Activated CD4-positive, alpha-beta T cell treated with anti-CD3 and anti-CD28 coated beads for 36 hours (primary cell): ENCODE measurements at places on chromosomes 12 and 14. TPM values are rescaled to one million over a fixed set of nuclear protein-coding genes. Genes with fewer than 3 reads are reported as not detected.

Gene CBLN3
- 11.6 TPM for total RNA-seq

Gene CLEC1B
- not detected for total RNA-seq

DNA sequence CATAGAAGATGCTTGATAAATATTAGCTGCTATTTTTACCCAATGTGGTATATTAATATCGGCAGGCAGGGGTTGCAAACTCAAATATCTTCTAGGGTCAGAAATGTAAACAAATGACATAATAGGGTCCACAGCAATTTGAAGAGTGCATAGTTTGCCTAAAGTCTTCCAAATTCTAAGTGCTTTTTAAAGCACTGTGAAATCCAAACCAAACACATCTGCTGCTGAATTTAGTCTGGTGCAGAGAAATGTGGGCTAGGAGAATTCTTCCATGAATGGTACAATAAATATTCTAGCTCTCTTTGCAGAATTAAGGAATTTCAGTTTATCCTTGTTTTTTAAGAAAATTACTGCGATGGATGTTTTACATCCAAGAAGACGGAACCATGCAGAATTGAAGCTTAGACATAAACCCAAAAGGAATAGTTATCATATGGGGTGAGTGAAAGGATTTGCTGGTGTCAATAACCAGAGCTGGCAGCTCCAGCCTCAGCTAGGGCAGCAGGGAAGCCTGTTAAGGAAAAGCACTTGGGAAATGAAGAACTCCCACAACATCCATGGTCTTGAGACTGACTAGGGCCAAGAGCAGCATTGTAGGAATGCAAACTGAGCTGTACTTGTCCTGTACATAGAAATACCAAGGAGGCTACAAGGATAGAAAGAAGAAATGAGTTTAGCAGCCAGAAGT is 65.5 kb downstream of the PTPRR start:
- no peaks in the 10 kb centered on the region for H3K36me3 ChIP-seq
- no peaks in the 10 kb centered on the region for H3K4me1 ChIP-seq
- DNase-seq = no peak
- H3K27me3 ChIP-seq = no peaks in the 10 kb centered on the region
- no peak overlapping the region for H3K4me3 ChIP-seq

GRCh38 chr12:9221483-9221882 is 13.3 kb upstream of the PZP start:
- no peaks in the 10 kb centered on the region for H3K4me1 ChIP-seq
- H3K27me3 ChIP-seq = peaks cover 3% of the 10 kb centered on the region
- no peak for DNase-seq
- H3K4me3 ChIP-seq = no peak overlapping the region
- no peaks in the 10 kb centered on the region for H3K36me3 ChIP-seq

- H3K4me3 ChIP-seq = no peak overlapping the region
- H3K27ac ChIP-seq = no peak overlapping the region
- no peaks in the 10 kb centered on the region for H3K36me3 ChIP-seq
- H3K4me1 ChIP-seq = peaks cover 8% of the 10 kb centered on the region
- DNase-seq = no peak
- no peaks in the 10 kb centered on the region for H3K27me3 ChIP-seq
Measured at GRCh38 chr14:68998062-68998461, 19.0 kb upstream of the ACTN1 start.

GRCh38 chr12:94801745-94802144 is 151.4 kb upstream of the TMCC3 start:
- no peaks in the 10 kb centered on the region for H3K27me3 ChIP-seq
- H3K4me1 ChIP-seq = no peaks in the 10 kb centered on the region
- H3K36me3 ChIP-seq = no peaks in the 10 kb centered on the region
- H3K4me3 ChIP-seq = no peak overlapping the region
- DNase-seq = no peak

GRCh38 chr14:30874999-30875787 is 834 bp downstream of the COCH start:
- H3K27me3 ChIP-seq = peaks cover 40% of the 10 kb centered on the region
- no peak overlapping the region for H3K27ac ChIP-seq
- H3K36me3 ChIP-seq = no peaks in the 10 kb centered on the region

GRCh38 chr14:100772607-100773165 is 46.0 kb downstream of the DLK1 start:
- no peak overlapping the region for H3K4me3 ChIP-seq
- H3K4me1 ChIP-seq = no peaks in the 10 kb centered on the region
- H3K27ac ChIP-seq = no peak overlapping the region
- H3K36me3 ChIP-seq = no peaks in the 10 kb centered on the region
- DNase-seq = no peak
- peaks cover 8% of the 10 kb centered on the region for H3K27me3 ChIP-seq

DNA sequence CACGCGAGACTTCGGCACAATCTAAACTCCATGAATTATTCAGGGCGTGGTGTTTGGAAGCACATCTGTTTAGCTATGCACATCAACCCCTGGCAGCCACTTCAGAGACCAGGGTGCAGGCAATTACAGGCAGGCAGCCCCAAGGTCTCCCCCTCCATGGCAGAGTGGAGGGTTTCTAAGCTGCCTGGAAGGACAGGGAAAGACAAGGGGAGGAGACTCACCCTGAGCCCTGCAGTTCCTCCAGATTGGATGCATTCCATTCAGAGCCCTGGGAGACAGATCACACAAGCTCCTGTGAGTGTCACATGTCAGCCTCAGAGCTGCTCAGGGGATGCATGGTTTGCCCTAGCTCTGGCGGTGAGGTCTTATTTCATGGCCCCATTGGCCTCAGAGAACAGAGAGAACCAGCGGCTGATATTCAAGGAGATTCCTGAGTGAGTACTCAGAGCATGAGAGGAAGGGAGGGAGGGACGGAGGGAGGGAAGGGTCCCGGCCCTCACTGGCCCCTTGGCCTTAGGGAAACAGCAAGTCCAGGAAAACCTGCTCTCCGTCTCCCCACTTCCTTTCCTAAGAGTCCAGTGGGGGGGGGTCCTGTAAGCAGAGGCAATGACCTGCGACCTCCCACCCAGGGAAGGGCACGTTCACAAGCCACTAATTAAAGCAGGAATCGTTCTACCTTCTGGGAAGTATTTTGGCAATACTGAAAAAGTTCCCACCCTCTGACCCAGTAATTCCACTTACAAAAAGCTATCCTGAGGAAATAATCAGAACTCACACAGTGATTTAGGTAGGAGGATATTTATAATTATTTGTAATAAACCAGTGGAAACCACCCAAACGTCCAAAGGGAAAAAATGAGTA is 55.1 kb downstream of the SSH1 start:
- H3K27ac ChIP-seq = no peak overlapping the region
- no peaks in the 10 kb centered on the region for H3K27me3 ChIP-seq
- no peak for DNase-seq
- no peak overlapping the region for H3K4me3 ChIP-seq

DNA sequence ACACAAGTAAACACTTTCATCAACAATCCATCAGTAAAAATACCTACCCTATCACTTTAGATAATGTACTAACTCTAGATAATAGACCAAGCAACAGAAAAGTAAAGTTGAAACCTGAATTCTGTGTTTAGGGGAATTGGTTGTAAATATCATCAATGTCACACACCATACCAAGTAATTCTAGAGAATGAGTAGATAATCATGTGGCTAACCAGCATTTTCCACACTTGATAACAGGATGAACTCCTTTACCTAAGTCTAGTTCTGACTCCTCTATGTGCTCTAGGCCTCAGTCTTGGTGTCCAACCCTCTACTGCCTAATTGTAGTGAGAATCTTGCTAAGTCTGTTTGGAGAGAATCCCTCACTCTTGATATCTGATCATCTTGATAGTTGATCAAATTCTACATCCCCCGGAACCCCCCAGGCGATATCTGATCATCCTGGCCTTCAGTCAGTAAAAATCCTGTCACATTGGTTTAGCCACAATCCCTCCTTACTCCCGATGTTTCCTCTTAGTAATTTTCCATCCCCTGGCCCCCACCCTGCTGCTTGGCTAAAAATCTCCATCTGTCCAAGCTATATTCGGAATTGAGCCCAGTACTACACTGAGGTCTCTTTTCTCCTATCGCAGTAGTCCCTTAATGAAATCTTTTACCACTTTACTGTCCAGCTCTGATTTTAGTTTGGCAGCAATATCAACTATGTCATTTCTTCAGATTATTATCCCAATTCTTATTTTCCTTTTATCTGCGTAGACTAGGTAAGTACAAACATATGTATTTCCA is 3.4 kb upstream of the SLCO1A2 start:
- H3K4me3 ChIP-seq = no peak overlapping the region
- H3K27ac ChIP-seq = no peak overlapping the region
- peaks cover 2% of the 10 kb centered on the region for H3K27me3 ChIP-seq
- H3K36me3 ChIP-seq = no peaks in the 10 kb centered on the region
- no peak for DNase-seq

- H3K36me3 ChIP-seq = no peaks in the 10 kb centered on the region
- peaks cover 17% of the 10 kb centered on the region for H3K4me1 ChIP-seq
- H3K27me3 ChIP-seq = peaks cover 4% of the 10 kb centered on the region
- DNase-seq = peak; percentile 60
- peak overlapping the region; percentile 78 for H3K27ac ChIP-seq
- peak overlapping the region; percentile 1 for H3K4me3 ChIP-seq
Measured at GRCh38 chr12:4251216-4251891, 22.2 kb upstream of the CCND2 start.

DNA sequence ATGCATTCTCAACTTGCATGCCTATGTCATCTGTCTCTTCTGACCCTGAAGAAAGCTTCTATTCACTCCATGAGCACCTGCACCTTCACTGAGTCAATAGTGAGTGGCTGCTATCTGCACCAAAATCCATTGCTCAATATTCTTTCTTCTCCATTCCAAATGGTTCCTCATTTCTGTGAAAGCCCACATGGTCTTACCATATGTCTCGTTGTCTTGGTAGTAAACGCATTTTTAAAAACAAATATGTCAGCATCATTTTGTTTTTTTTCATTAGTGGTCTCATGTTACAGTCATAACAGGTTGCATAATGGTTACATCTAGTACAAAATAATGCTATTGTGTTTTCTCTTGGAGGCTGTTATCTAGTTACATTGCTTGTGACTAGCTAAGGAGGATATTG is 106.9 kb upstream of the CPM start:
- peaks cover 1% of the 10 kb centered on the region for H3K4me1 ChIP-seq

GRCh38 chr12:11968048-11968383 is 102.7 kb upstream of the BCL2L14 start:
- DNase-seq = no peak
- no peaks in the 10 kb centered on the region for H3K27me3 ChIP-seq
- no peak overlapping the region for H3K4me3 ChIP-seq
- no peaks in the 10 kb centered on the region for H3K4me1 ChIP-seq
- no peaks in the 10 kb centered on the region for H3K36me3 ChIP-seq

- H3K36me3 ChIP-seq = no peaks in the 10 kb centered on the region
- H3K27me3 ChIP-seq = peaks cover 31% of the 10 kb centered on the region
- H3K27ac ChIP-seq = no peak overlapping the region
- H3K4me1 ChIP-seq = no peaks in the 10 kb centered on the region
- H3K4me3 ChIP-seq = no peak overlapping the region
- no peak for DNase-seq
Measured at GRCh38 chr12:113498490-113498889, 26.8 kb upstream of the LHX5 start.

DNA sequence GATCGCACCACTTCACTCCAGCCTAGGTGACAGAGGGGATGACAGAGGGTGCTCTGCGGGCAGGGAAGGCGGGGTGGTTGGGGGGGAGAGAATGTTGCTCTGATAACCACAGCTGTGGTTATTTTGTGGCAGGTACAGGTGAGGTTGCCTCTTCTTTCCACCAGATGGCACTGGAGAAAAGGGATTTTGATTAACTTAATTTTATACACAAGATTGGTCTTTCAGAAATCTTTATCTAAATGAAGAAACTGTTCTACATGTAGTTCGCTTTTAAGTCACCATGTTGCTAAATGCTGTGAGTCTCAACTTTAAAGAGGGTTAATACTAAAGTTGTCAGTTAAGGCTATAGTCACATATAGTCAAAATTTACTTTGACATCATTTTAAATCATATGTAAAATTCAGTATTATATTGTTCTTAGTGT is 25.7 kb downstream of the FGF23 start:
- H3K27me3 ChIP-seq = no peaks in the 10 kb centered on the region
- DNase-seq = peak; percentile 50
- H3K4me3 ChIP-seq = no peak overlapping the region
- H3K4me1 ChIP-seq = no peaks in the 10 kb centered on the region
- H3K27ac ChIP-seq = no peak overlapping the region

- peaks cover 3% of the 10 kb centered on the region for H3K4me1 ChIP-seq
- no peak overlapping the region for H3K4me3 ChIP-seq
- H3K36me3 ChIP-seq = no peaks in the 10 kb centered on the region
- no peak overlapping the region for H3K27ac ChIP-seq
- peak; percentile 11 for DNase-seq
- H3K27me3 ChIP-seq = peaks cover 23% of the 10 kb centered on the region
Measured at GRCh38 chr12:2233034-2233433, 180.2 kb downstream of the CACNA1C start.

DNA sequence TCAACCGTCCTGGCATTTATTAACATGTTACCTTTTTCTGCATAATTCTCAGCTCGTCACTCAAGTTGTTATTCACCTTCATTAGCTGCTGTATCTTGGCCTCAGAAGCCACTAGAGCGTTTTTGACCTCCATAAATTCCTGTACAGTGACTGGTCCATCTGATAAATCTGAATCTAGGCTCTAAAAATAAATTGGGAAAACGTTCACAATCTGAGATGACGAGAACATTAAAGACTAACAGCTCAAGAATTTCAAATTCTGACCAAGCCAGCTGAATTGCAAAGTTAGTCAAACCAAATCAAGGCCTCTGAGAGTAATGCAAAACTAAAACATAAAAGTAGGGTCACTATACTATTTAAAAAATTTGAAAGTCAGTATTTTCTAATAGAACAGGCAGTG is 45.0 kb downstream of the GIT2 start:
- H3K4me3 ChIP-seq = no peak overlapping the region
- H3K36me3 ChIP-seq = peaks cover 62% of the 10 kb centered on the region
- peaks cover 32% of the 10 kb centered on the region for H3K4me1 ChIP-seq

GRCh38 chr12:11656550-11656949 is 7.1 kb downstream of the ETV6 start:
- no peak overlapping the region for H3K4me3 ChIP-seq
- peaks cover 44% of the 10 kb centered on the region for H3K36me3 ChIP-seq
- no peaks in the 10 kb centered on the region for H3K27me3 ChIP-seq

GRCh38 chr12:108702595-108703320 is 28.6 kb downstream of the CORO1C start:
- H3K27ac ChIP-seq = no peak overlapping the region
- H3K4me3 ChIP-seq = no peak overlapping the region
- no peaks in the 10 kb centered on the region for H3K27me3 ChIP-seq

- peaks cover 17% of the 10 kb centered on the region for H3K36me3 ChIP-seq
- no peaks in the 10 kb centered on the region for H3K27me3 ChIP-seq
- H3K27ac ChIP-seq = peak overlapping the region; percentile 27
- H3K4me3 ChIP-seq = no peak overlapping the region
- peak; percentile 34 for DNase-seq
- peaks cover 63% of the 10 kb centered on the region for H3K4me1 ChIP-seq
Measured at GRCh38 chr14:50784683-50785456, 46.1 kb downstream of the NIN start.

DNA sequence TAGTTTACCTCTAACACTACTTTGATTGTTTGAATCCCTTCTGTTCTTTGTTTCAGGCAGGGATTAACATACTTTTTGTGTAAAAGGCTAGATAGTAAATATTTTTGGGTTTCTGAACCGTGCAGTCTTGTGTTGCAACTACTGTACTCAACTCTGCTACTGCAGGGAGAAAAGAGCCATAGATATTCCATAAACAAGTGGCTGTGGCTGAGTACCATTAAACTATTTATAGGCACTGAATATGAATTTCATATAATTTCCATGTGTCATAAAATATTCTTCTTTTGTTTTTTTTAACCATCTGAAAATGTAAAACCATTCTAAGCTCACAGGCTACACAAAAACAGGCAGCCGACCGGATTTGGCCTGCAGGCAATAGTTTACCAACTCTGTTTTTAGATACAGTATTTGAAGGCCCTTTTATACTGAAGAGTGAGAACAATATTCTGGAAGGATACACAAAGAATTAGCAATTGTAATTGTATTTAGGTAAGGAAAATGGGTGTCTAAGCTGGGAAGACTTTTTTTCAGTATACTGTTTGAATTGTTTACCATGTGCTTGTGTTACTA is 15.7 kb downstream of the NR1H4 start:
- H3K27me3 ChIP-seq = peaks cover 4% of the 10 kb centered on the region
- H3K27ac ChIP-seq = no peak overlapping the region
- no peak overlapping the region for H3K4me3 ChIP-seq
- H3K4me1 ChIP-seq = no peaks in the 10 kb centered on the region
- no peak for DNase-seq
